ENCODE measurements at places on chromosomes 5 and 9. TPM values are rescaled to one million over a fixed set of nuclear protein-coding genes. Genes with fewer than 3 reads are reported as not detected.

DNA sequence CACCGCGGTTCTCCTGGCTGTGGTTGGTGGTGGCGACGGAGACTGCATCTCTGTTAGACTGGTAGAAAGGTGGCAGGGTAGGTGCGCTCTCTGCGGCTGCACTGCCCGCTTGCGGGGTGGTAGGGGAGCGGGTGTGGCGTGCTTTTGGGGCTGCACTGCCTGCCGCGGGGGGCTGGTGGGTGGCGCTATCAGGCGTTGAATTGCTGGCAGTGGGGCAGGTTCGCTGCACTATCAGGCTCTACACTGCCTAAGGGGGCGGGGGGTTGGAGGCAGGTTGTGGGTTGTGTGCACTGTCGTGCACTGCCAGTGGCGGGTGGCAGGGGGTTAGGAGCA, 21.0 kb upstream of the TRIM52 start:
- no peak overlapping the region for H3K4me3 ChIP-seq
- peaks cover 2% of the 10 kb centered on the region for H3K4me1 ChIP-seq
- peaks cover 2% of the 10 kb centered on the region for H3K36me3 ChIP-seq
- no peak for DNase-seq
- H3K27ac ChIP-seq, result no peak overlapping the region

DNA sequence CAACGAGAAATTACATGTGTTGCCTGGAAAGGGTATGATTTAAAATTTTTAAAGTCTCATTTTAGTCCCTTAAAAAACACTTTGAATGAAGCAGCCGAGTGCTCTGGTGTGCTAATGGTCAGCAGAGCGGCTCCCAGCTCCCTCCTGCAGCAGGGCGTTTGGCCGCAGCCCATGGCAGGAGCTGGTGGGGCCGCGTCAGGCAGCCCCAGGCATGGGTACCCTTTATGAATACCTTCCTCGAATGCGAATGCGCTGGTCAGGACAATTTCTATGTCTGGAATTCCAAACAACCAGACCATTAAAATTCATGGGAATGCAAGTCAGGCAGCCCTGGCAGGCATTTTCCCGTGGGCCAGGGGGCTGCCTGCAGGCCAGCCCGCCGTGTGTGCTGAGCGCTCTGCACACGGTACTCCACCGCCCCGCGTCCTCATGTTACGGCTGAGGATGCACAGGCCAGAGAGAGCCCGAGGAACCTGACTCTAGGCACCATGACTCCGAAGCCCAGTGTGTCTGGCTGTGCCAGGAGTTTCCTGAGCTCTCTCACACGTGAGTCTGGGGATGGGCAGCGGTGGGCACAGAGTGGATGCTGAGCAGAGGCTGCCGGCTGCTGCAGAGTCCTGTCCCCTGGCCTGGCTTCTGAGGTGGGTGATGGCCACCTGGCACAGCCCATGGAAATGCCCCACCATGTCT, 123.7 kb downstream of the WNK2 start:
- H3K27me3 ChIP-seq, result no peaks in the 10 kb centered on the region
- H3K27ac ChIP-seq, result no peak overlapping the region
- no peak overlapping the region for H3K4me3 ChIP-seq
- peaks cover 2% of the 10 kb centered on the region for H3K4me1 ChIP-seq
- peak; percentile 5 for DNase-seq
- no peaks in the 10 kb centered on the region for H3K36me3 ChIP-seq

The HCN1 gene
- not detected for total RNA-seq

DNA sequence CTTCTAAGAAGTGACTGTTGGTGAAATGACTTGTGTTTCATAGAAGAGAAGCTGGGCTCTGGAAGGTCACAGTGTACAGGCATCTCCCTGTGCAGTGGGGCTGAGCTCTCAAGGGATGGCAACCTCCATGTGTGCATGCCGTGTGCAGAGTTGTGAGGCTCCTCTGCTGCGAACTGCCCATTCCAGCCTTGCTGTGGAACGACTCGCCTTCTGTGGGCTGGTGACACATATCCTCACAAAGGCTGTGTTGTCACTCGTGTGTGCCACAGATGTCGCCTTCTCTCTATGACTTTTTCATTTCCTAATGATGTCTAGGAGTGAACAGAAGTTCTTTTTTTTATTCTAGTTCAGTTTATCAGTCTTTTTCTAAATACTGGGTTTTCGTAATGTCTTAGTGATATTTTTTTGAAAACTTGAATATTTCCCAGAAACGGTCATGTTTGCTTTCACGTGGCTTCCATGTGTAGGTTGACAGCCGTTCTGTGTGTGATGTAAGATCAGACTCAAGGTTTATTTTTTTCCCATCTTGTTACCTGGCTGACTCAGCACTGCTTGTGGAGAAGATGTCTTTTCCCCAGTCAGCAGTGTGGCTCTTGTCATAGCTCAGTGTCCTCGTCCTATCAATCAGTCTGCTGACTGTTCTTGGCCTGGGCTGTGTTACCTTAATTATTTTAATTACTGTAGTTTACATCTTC, 57.3 kb upstream of the CACNA1B start:
- no peaks in the 10 kb centered on the region for H3K27me3 ChIP-seq
- H3K27ac ChIP-seq, result no peak overlapping the region
- H3K4me3 ChIP-seq, result no peak overlapping the region
- DNase-seq, result no peak
- no peaks in the 10 kb centered on the region for H3K36me3 ChIP-seq

The TMC1 gene
- total RNA-seq, result not detected

The CDKN2A gene
- 0.60 TPM for total RNA-seq

The C6 gene
- not detected for total RNA-seq

DNA sequence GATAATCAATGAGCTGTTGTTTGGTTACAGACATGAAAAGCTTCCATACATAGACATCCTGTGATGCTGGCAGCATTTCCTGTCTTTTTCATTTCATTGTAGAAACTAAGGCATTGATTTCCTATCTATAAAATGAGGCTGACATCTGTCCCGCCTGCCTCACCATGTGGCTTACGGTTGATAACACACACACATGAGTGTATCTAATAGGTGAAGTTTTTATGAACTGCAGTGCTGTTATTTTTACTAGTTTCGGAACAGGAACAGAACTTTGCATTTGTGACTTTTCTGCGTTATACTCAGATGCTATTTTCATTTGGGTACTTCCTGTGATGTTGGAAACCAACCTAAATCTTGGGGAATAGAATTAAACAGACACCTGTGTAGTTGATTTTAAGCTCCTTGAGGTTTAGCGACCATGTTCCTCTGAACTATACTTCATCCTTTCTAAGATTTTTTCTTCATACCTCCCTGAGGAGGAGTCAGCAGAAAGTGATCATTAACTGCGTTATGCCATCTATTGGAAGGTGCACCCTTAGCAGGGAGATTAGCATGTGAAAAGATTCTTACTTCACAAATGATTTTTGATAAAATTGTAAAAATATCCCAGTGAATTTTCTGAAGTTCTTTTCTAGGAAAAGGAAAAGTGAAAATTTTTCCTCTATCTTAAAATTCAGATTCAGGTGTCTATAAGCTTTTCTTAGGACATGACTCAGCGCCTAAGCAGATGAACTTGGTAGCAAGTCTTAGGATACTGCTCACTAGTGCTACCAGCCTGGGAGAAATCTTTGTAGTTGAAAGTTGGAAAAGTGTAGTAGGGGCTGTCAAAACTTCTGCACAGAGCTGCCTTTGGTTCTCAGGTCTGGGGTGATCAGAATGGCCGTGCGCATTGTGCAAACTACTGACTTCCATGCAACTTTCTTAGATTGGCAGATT, 134.5 kb downstream of the TRIO start:
- H3K4me3 ChIP-seq, result no peak overlapping the region
- DNase-seq, result no peak
- H3K27me3 ChIP-seq, result peaks cover 1% of the 10 kb centered on the region
- no peaks in the 10 kb centered on the region for H3K36me3 ChIP-seq
- H3K27ac ChIP-seq, result no peak overlapping the region

GRCh38 chr9:101417389-101417788, 18.2 kb downstream of the ALDOB start:
- no peak overlapping the region for H3K27ac ChIP-seq
- H3K36me3 ChIP-seq, result peaks cover 22% of the 10 kb centered on the region
- H3K27me3 ChIP-seq, result no peaks in the 10 kb centered on the region
- no peaks in the 10 kb centered on the region for H3K4me1 ChIP-seq
- H3K4me3 ChIP-seq, result no peak overlapping the region

DNA sequence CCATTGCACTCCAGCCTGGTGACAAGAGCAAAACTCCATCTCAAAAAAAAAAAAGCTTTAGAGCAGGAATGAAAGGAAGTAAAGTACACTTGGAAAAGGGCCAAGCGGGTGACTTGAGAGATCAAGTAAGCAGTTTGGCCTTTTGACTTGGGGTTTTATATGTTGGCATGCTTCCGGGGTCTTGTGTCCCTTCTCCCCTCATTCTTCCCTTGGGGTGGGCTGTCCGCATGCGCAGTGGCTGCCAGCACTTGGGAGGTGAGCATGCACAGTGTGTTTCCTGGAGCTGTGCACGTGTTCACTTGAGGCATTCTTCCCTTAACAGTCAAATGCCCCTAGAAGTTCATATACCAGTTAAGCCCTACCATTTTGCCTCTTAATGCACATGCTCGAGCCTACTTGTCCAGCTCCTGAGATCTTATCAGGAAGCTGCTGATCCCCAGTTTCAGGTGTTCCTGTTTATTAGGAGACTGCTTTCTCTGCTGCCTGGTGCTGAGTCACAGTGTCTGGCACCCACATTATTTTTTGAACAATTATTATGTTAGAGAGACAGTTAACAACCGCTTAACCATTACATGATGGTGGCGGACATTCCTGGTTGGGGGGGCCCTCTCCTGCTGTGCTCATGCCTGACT, 32.6 kb upstream of the PRRC2B start:
- peak overlapping the region; percentile 84 for H3K4me3 ChIP-seq
- H3K36me3 ChIP-seq, result no peaks in the 10 kb centered on the region
- H3K27me3 ChIP-seq, result no peaks in the 10 kb centered on the region
- peak overlapping the region; percentile 79 for H3K27ac ChIP-seq
- DNase-seq, result peak; percentile 35

The AGXT2 gene
- total RNA-seq, result not detected

DNA sequence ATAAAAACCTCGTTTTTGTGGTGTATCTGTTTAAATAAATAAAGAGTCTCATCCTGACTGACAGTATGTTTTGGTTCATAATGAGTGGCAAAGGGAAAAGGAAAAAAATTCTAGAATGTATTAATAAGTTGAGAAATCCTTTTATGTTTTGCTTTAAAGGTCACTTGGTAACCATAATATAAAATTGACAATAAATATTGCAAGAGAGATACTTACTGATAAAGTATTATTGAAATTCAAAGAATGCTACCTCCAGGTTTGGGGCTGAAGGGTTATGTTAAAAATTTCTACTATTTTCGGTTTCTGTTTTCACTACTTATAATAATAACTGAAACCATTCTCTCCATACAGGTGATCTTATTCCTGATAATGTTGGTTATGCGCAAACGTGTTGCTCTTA, 85.4 kb upstream of the FSD1L start:
- peaks cover 7% of the 10 kb centered on the region for H3K36me3 ChIP-seq
- peaks cover 3% of the 10 kb centered on the region for H3K4me1 ChIP-seq
- H3K4me3 ChIP-seq, result no peak overlapping the region

The RNF208 gene
- total RNA-seq, result 1.7 TPM

GRCh38 chr9:112863746-112864145, 26.9 kb downstream of the SLC46A2 start:
- peaks cover 41% of the 10 kb centered on the region for H3K4me1 ChIP-seq
- H3K27ac ChIP-seq, result no peak overlapping the region
- H3K27me3 ChIP-seq, result no peaks in the 10 kb centered on the region
- peaks cover 23% of the 10 kb centered on the region for H3K36me3 ChIP-seq
- no peak overlapping the region for H3K4me3 ChIP-seq

DNA sequence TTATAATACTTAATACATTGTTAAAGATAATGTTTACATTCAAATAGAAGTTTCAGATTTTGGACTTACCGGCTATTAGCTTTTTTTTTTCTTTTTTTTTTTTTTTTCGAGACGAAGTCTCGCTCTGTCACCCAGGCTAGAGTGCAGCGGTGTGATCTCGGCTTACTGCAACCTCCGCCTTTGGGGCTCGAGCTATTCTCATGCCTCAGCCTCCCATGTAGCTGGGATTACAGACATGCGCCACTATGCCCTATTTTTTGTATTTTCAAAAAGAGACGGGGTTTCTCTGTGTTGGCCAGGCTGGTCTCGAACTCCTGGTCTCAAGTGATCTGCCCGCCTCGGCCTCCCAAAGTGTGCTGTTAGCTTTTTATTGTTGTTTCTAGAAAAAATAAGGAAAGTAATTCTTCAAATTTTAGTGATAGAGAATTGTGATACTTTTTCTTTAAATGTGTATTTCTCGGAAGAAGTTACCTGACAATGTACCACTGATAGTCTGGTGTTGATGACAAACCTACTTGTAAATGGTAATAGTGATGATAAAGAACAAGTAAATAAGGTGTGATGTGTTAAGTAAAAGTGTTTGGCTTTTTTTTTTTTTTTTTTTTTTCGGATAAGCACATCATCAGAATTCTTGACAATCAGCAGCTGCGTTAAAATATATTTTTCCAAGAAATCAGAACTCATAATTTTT, 2.7 kb downstream of the CDC42SE2 start:
- peaks cover 52% of the 10 kb centered on the region for H3K4me1 ChIP-seq
- H3K4me3 ChIP-seq, result peak overlapping the region; percentile 88
- H3K27ac ChIP-seq, result peak overlapping the region; percentile 94
- DNase-seq, result no peak

The STK32A gene
- total RNA-seq, result not detected

DNA sequence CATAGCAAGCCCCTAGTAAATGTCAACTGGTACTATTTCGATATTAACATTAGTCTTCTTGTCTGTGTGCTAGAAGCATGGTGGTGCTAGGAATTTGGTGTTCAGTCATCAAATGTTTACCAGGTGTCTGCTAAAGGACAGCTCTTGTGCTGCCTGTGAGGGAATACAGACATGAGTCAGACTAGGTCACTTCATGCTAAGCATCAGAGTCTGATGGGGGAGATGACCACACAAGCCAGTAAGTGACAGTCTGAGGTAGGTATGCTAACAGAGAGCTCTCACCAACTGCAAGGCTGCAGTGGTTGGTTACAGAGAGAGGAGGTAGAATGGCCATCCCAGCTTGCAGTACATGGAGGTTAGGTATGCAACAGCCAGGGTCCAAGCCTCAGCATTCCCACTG, 320.9 kb downstream of the CDK5RAP2 start:
- peaks cover 33% of the 10 kb centered on the region for H3K27me3 ChIP-seq
- no peaks in the 10 kb centered on the region for H3K36me3 ChIP-seq
- no peak for DNase-seq

The TEX48 gene
- not detected for total RNA-seq

The ZNF483 gene
- total RNA-seq, result 18.5 TPM

- peaks cover 24% of the 10 kb centered on the region for H3K27me3 ChIP-seq
- H3K4me3 ChIP-seq, result no peak overlapping the region
- no peaks in the 10 kb centered on the region for H3K4me1 ChIP-seq
- peaks cover 5% of the 10 kb centered on the region for H3K36me3 ChIP-seq
- H3K27ac ChIP-seq, result no peak overlapping the region
Observed at GRCh38 chr5:58378613-58379390, 81.1 kb downstream of the PLK2 start.

The GPR151 gene
- total RNA-seq, result not detected

DNA sequence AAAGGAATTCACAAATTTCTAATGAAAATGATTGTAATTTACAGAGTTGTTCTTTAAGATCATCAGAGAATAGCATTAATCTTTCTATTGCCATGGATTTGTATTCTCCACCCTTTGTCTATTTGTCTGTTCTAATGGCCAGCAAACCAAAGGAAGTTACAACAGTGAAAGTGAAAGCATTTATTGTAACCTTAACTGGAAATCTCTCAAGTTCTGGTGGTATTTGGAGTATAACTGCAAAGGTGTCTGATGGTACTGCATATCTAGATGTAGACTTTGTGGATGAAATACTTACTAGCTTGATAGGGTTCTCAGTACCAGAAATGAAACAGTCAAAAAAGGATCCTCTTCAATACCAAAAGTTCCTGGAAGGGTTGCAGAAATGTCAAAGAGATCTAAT, 21.7 kb downstream of the RMI1 start:
- H3K4me3 ChIP-seq, result no peak overlapping the region
- no peaks in the 10 kb centered on the region for H3K27me3 ChIP-seq
- H3K4me1 ChIP-seq, result peaks cover 12% of the 10 kb centered on the region
- peak overlapping the region; percentile 9 for H3K27ac ChIP-seq
